ENCODE measurements at places on chromosomes 4 and X. TPM values are rescaled to one million over a fixed set of nuclear protein-coding genes. Genes with fewer than 3 reads are reported as not detected.

DNA sequence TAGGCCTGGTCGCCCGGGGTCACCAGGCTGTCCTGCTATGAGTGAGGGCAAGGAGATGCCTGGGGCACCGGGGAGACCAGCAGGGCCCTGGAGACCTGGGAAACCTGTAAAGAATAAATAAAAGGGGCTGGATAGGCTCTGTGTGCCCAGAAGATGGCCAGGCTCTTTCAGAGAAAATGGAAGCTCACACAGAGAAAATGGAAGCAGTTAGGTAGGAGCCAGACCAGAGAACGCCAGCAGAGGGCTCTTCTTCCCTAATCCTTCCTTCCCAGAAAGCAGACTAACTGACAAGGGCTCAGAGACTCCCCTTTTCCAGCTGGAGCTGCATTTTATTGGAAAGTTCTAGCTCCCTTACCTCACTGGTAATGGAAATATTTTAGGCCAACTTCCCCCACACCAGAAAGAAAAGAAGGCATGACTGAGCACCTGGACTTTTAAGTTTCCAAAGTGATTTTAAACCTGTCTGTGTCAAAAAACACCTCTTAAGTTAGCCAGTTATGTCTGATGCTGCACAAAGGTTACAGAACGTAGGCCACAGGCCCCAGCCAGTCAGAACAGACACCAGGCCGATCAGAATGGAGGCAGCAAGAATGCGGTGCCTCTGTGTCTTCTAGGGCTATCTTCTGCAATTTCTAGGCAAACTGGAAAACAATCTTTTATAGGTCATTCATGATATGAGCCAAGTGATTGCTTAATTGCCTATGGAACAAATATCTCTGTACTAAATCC, 74.0 kb downstream of the ATG4A start:
- no peak for DNase-seq

DNA sequence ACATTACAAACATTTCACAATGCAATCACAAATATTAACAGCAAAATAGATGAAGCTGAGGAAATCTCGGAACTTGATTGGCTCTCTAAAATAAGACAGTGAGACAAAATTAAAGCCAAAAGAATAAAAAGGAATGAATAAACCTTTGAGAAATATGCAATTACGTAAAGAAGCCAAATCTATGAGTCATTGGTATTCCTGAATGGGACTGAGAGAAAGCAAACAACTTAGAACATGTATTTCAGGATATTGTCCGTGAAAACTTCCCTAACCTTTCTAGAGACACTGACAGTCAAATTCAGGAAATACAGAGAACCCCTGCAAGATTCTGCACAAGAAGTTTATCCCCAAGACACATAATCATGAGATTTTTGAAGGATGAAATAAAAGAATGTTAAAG, 48.4 kb upstream of the SPANXN2 start:
- no peak for DNase-seq

DNA sequence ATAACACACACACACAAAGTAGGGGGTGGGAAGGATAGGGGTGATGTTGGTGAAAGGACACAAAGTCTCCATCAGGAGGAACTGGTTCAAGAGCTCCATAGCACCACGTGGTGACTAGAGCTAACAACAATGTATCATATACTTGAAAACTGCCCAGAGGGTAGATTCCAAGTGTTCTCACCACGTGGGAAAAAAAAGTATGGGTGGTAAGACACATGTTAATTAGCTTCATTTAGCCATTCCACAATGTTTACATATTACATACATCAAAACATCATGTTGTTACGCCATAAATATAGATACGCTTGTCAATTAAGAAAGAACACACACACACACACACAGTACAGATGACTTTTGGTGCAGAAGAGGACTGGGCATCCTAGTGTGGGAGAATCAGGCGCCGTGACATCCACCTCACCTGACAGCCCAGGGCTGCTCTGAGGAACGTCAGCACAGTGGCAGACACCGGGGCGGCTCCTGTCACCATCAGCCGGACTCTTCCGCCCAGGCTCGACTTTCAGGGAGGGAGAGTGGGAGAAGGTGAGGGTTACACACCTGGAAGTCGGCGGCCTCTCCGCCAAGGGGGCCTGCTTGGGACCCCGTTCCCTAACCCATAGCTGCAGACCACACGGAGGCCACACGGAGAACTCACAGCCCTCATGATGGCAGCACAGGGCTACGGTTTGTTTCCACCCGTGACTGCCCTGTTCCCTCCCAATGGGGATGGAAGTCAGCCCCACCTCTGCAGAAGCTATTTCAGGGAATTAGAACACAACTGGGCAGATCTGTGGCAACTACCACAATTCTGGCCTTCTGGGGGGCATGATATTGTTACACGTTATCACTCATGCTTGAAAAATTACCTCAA, 31.8 kb upstream of the CENPU start:
- DNase-seq = no peak

- no peak for DNase-seq
These were observed 480.4 kb downstream of the ACTRT1 start for GRCh38 chrX:127571834-127572233.

- no peak for DNase-seq
These were observed 20.7 kb upstream of the TXLNG start for GRCh38 chrX:16765594-16765993.

GRCh38 chr4:94011190-94011589, 182.6 kb downstream of the ATOH1 start:
- no peak for DNase-seq

DNA sequence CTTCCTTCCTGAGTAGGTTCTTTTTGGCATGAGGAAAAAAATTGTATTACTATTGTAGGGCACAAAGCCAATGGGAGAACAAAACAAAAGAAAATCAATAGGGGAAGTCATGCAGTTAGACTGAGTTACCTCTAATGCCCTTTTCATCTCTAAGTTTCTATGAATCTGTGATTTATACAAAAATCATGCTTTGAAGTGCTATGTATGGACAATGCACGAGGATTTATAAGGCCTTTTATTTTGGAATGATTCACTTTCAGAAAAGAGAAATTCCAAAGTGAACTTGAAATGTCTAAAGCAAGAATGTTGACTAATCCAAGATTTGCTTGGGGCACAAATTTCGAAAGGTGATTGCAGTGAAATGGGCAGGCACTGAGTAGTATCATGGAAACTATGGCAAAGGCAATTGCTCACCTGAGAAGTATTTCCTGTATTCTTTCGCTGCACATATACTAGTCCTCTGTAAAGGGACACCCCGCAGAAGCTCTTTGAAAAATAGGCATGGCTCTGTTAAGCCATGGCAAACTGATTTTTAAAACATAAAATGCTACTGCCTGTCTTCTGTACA, 52.8 kb downstream of the ADGRG4 start:
- no peak for DNase-seq

DNA sequence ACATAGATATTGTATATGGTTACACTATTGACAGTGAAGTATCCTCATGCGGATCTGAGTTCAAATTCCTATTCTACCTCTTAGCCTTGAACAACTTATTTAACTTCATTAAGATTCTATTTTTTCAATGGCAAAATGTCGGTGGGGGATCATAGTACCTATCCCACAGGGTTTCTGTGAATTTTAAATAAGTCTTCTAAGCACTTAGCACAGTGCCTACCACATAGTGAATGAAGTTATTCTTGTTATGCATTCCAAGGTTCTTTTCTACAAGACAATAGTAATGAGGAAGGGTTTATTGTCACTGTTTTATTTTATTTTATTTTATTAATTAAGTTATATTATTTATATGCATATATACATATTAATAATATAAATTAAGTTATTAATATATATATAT, 8.8 kb upstream of the ENAM start:
- DNase-seq = no peak

GRCh38 chrX:29948653-29949052, 266.7 kb upstream of the MAGEB2 start:
- DNase-seq = no peak

GRCh38 chr4:3498901-3499510, 33.2 kb downstream of the LRPAP1 start:
- no peak for DNase-seq

GRCh38 chrX:81195259-81195658, 6.5 kb downstream of the HMGN5 start:
- no peak for DNase-seq

- no peak for DNase-seq
These were observed 224.5 kb upstream of the CENPE start for GRCh38 chr4:103422467-103423219.

- DNase-seq = no peak
These were observed 33.6 kb upstream of the KDR start for GRCh38 chr4:55158957-55159356.

GRCh38 chr4:58749206-58749605, 1639.0 kb upstream of the IGFBP7 start:
- DNase-seq = no peak

DNA sequence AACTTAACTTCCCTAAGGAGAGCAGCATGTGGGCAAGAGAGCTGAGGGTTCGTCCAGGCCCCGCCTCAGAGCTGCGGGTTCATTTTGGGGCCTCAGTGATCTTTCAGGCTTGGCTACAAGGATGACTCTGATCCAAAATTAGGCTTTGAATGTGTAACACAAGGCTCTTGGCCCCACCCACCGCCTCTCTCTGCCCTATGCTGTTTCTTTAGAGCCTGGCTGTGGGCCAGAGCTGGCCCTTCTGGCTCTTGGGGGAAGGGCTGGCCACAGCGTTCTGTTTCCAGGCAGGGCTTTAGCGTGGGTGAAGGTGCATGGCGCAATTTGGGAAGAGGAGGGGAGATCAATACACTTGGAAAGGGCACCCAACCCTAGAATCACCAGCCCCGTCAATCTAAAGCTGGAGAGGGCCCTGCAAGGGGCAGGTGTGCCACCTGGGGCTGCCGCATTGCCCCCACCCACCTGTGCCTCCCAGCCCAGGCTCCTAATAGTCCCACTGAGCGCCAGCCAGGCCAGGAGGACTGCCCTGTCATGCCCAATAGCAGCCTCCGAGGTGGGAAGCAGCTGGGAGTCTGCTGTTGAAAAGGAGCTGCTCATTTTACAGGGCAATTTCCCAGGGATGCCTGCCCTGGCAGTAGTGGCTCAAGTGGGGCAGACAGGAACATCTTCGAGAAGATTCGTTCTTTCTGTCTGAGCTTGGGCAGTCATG, 84.5 kb upstream of the MAML3 start:
- peak; percentile 92 for DNase-seq

DNA sequence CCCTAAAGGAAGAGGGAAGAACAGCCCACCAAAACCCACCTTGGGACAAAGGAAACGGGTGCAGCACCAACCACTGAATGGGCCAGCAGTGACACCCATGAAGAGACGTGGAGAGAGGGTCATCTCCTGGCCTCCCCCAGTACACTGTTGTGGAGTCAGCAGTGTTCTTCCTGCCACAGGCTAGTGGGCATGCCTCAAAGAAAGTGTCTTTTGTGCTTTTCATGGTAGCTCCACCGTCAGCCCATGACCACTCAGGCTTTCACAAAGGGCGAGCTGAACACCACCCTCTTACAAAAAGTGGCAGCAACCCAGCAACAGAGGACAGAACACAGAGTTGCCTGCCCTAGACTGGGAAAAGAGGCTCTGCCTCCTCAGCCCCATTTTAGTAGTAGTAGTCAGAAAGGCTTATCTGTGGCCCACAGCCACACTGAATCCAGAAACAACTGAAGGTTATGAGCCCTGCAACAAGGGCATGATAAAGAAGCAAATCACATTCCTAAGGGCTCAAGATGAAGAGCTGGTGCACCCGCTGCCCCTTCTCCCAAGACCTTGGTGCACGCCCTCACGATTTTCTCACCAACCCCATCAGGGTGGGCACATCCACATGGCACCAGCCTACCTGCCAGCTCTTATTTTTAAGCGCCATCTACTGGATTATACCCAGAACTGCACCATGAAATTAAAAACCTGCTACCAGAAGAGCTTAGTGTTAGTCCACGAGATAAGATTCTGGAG, 53.1 kb downstream of the RAB28 start:
- DNase-seq = no peak

DNA sequence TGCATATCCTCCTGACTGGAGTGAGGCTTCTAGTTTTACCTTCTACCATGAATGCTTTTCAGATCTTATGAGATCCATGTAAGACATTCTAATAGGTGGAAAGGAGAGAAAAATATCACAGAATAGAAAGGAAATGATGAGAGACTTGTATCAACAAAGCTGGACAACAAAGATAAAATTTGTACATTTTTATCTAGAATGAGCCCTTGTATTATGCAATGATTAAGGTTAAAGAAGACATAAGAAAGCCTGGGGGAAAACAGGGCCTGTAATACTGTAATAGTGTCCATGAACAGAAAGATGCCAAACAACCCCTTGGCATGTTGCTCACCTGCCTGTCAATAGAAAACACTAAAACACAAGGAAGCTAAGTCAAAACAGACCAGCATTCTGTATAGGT, 44.2 kb upstream of the SCRG1 start:
- no peak for DNase-seq

GRCh38 chr4:66991521-66991920, 553.8 kb downstream of the CENPC start:
- DNase-seq = no peak

DNA sequence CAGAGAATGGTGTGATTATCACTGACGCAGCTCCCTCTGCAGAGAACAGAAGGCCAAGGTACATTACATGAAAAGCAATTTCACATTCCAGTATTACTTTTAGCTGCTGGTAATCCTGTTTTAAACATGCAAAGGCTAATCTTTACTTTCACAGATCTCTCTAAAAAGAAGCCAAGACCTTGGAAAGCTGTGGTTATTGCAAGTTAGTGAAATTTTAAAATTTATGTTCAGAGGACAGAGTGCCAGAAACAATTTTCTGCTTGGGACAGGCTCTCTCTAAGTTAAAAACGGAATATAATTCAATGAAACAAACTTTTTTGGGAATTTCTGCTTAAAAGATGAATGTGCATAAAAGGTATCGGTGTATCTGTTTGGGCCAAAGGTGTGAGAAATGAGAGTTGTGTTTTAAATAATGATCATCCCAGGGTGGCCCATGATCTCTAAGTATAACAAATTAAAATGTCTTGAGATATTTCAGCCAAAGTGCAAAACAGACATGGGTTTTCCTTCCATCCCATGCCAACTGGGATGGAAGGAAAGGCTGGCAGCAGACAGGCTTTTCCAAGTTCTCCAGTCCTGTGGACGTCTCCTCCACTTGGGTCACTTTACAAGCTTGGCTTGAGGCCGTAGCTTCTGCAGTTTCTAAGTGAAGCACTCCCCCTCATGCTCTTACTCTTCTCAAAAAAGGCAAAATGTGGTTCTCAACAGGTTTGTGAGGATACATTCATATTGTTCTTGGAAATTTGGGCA, 118.0 kb downstream of the DRD5 start:
- DNase-seq = no peak

GRCh38 chrX:39946822-39947221, 150.9 kb downstream of the BCOR start:
- no peak for DNase-seq

- DNase-seq = no peak
These were observed 151.5 kb downstream of the CORIN start for GRCh38 chr4:47686294-47686872.

The SLITRK2 gene
- 0.71 TPM for total RNA-seq

The GAGE12F gene
- total RNA-seq = not detected

The ELF2 gene
- 32.2 TPM for total RNA-seq

The SSX3 gene
- not detected for total RNA-seq

The BEX1 gene
- 5.9 TPM for total RNA-seq

The SPANXN3 gene
- not detected for total RNA-seq

The FHL1 gene
- total RNA-seq = 2,468 TPM

The LRCH2 gene
- total RNA-seq = 4.9 TPM

The CFP gene
- 6.3 TPM for total RNA-seq

The RIPPLY1 gene
- total RNA-seq = not detected

The FAM9C gene
- total RNA-seq = not detected

The RHOXF1 gene
- total RNA-seq = not detected

The RPGR gene
- total RNA-seq = 11.0 TPM

The PABPC5 gene
- total RNA-seq = 1.6 TPM

The CDKL5 gene
- total RNA-seq = 9.8 TPM

The NWD2 gene
- total RNA-seq = 0.07 TPM

The RBMXL3 gene
- not detected for total RNA-seq

The GLOD5 gene
- not detected for total RNA-seq

The XK gene
- 5.1 TPM for total RNA-seq

The PABPC1L2A gene
- not detected for total RNA-seq
